ENCODE measurements at places on chromosomes 5 and 9. TPM values are rescaled to one million over a fixed set of nuclear protein-coding genes. Genes with fewer than 3 reads are reported as not detected.

- no peak for DNase-seq
Measured at GRCh38 chr9:19998823-19999455, 210.1 kb upstream of the SLC24A2 start.

- DNase-seq, result no peak
Measured at GRCh38 chr9:72658703-72659102, 137.3 kb downstream of the TMC1 start.

- DNase-seq, result no peak
Measured at GRCh38 chr5:102766295-102767090, 11.4 kb downstream of the PAM start.

CCNH gene
- 172 TPM for total RNA-seq

ROR2 gene
- 0.68 TPM for total RNA-seq

- DNase-seq, result no peak
Measured at GRCh38 chr5:138597661-138598400, 22.6 kb upstream of the HSPA9 start.

FYB1 gene
- 12.9 TPM for total RNA-seq

- DNase-seq, result no peak
Measured at GRCh38 chr9:91677331-91677730, 253.7 kb upstream of the NFIL3 start.

SEMA6A gene
- total RNA-seq, result 11.4 TPM

DNA sequence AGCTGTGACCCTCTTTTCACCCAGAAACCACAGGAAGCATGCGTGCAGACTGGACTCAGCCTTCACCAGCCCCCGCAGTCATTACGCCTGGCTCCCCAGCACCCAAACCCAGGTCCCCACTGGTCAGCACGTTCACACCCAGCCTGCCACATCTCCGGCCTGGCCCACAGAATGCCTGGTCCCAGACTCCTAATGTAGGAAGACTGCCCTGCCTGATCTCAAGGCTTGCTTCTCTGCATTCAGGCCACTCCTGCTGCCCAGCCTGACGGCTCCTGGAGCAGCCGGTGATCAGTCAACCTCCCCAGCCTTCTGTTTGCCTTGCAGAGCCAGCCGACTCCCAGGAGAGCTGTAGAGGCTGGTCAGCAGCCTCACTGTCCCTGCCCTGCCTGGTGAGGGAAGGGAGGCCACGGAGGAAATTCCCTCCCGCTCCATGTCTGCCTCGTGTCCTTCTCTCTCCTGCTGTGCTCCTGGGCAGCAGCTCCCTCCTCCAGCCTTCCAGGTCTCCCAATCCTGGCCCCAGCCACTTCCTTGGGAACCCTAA, 25.4 kb downstream of the ADAMTS2 start:
- DNase-seq, result no peak

- DNase-seq, result no peak
Measured at GRCh38 chr9:4774209-4774608, 18.5 kb upstream of the RCL1 start.

DNA sequence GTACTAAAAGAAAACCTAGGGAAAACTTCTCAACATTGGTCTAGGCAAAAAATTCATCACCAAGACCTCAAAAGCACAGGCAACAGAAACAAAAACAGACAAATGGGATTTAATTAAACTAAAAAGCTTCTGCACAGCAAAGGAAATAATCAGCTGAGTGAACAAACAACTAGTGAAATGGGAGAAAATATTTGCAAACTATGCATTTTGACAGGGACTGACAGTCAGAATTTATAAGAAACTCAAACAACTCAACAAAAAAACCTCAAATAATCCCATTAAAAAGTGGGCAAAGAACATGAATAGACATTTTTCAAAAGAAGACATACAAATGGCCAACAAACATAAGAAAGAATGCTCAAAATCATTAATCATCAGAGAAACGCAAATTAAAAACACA, 189.4 kb downstream of the AUH start:
- DNase-seq, result no peak

NIPBL gene
- total RNA-seq, result 50.8 TPM

DNA sequence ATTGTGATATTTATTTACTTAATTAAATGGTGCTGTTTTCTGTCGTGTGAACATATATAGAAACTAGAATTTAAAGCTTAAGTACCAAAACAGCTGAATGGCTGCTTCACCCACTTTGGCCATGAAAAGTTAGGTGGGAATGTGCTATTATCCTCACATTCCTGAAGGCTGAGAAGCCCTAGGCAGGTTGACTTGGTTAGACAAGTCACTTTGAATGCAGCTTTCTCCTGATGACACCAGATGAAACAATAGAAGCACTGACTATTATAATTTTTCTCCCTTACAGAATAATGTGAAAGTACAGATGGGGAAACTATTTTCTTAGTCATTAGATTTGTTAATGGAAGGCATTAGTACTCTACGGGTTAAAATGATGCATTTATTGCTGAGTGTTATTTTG, 65.1 kb upstream of the C5orf46 start:
- DNase-seq, result no peak

DNA sequence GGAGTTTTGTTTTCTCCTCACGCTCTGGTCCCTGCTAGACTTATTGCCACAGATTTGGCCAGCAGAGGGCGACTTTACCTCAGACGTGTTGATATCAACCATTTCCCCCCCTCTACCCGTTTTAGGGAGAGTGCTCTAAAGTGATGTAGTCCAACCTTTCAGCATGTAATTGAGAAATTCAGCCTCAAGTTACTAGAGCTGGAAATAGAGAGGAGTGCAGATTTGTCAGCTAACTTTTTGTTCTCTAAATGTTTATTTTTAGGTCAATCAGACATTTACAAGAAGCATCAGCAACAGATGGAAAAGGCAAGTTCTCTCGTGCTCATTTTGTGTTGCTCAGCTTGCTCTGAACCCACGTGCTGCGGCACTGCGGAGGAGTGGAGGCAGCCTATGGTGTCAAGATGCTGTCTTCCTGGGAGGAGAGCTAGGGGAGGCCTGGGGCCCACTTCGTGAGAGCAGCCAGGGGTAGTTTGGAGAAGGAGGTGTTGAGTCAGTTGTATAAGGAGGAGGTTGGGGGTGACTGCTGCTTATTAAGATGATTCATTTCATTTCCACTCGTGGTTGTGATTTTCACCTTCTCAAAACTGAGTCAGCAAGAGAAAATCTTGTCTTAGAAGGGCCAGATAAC, 53.6 kb downstream of the GPR107 start:
- DNase-seq, result peak; percentile 77
